ENCODE measurements at places on chromosomes 7 and 10.

DNA sequence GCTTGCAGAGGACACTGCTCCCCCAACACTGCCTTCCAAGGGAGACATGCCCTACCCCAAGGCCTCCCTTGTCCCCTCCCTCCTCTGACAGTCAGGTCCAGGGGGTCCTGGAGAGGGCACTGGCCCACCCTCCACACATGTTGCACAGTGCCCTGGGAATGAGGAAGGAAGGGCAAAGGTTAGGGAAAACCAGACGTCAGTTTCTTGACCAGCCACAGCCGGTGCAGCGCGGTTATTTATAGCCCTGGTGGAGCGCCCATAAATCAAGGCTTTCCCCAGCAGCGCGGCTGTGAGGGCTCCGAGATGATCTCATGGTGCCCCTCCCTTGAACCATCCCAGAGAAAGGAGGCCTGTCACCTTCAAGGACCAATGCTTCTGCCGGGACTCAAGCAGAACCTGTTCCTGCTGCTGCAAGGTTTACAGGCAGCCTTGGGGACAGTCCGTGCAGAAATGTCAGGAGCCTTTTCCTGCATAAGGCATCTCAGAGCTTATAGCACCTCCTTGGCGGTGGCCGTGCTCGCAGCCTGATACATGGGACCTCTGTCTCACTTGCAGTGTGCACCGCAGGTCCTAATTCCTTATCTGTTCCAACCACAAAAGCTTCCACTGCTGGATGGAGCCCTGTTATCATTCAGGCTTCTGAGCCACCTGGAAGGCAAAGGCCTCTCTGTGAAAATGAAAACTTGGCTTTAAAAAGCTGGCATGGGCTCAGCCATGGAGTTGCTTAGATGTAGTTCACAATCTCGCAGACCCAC, 127.3 kb downstream of the LHPP start:
- no peak for DNase-seq

DNA sequence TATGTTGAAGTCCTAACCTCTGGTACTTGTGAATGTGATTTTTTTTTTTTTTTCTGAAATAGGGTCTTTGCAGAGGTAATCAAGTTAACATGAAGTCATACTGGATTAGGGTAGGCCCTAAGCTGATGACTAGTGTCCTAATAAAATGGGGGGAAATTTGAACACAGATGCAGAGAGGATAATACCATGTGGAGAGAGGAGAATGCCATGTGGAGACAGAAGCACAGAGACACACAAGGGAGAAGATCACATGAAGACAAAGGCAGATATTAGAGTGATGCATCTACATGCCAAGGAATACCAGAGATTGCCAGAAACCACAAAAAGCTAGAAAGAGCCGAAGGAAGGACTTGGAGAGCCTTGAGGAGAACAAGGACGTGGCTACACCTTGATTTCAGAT, 28.5 kb upstream of the ARMC3 start:
- DNase-seq = no peak

GRCh38 chr10:22042557-22043326, 39.2 kb upstream of the DNAJC1 start:
- no peak for DNase-seq

DNA sequence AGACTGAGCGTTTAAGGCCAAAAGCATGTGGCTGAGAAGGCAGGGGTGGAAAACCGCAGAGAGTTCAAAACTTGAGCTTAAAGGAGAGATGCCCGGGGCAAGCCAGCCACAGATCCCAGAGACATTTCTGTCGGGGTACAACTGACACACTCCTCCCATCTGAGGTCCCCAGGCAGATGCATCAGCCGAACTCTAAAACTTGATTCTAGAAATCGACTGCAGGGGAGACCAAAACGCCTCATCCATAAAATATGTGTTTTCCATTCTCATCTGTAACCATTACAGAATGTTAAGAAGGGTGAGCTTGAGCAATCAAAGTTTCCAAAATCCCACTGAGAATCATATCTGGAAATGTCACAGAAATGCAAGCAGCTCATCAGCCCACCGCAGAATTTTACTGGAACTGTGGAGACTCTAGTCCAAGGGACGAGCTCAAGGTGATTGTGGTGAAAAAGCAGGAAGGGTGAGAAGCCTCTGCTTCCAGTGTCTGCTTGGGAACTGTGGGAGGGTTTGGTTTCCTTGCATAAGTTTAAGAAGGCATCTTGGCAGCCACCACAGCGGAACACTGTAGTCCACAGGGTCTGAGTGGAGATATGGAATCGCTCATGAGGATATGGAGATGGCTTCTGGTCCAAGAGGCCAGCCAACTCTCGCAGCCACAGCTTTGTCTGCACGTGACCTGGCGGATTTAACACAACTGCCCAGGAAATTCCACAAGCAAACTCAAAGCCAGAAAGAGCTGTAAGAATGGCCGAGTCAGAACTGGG, 249.2 kb downstream of the SFMBT2 start:
- DNase-seq = no peak

DNA sequence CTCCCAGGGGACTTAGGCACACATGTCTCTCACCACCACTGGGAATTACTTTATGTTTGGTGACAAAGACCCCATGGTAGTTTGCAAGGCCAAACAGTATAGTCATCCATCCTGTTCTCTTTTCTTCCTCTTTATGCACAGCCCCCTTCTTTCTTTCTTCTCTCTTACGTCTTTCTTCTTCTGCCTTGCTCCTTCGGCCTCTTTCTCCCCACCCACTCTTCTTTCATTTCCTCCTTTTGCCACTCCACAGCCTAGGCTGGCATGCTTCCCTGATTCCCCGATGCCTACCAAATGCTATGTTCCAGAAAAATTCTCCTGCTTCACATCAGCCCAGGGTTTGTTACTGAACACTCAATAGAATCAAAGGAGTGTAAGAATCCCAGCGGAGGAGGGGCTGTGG, 62.4 kb upstream of the MKLN1 start:
- no peak for DNase-seq

- DNase-seq = no peak
Measured at GRCh38 chr10:78337646-78338391, 304.2 kb downstream of the RPS24 start.

- DNase-seq = no peak
Measured at GRCh38 chr7:156524818-156525597, 115.6 kb upstream of the RNF32 start.

DNA sequence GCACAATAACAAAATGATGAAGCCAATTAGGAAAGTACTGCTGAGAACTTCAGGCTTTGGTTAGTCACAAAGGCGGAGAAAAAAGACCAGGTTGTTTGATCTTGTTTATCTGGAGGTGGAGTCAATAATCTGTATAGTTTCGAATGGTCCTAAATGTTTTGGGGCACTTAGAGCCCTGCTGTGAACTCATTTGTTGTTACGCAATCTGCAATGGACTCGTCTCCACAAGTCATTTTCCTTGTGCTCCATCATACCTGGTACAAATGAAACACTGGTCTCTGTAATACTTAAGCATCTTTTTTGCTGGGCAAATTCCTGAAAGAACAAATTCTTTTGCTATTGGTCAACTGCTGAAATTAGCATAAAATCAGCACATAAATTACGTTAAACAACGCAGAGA, 430.5 kb downstream of the GATA3 start:
- no peak for DNase-seq

- no peak for DNase-seq
Measured at GRCh38 chr10:101227429-101228152, 1.7 kb downstream of the LBX1 start.

- DNase-seq = no peak
Measured at GRCh38 chr7:3107228-3107763, 63.6 kb upstream of the CARD11 start.

DNA sequence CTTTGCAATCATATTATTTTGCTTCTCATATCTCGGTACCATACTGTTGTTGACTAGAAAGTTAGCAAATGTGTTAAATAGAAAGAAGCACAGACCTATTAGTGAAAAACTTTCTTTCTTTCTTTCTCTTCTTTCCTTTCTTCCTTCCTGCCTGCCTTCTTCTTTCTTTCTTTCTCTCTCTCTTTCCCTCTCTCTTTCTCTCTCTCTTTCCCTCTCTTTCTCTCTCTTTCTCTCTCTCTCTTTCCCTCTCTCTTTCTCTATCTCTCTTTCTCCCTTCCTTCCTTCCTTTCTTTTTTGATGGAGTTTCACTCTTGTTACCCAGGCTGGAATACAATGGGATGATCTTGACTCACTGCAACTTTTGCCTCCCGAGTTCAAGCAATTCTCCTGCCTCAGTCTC, 1160.6 kb downstream of the GATA3 start:
- DNase-seq = no peak

- DNase-seq = no peak
Measured at GRCh38 chr10:75801121-75801520, 369.7 kb downstream of the LRMDA start.

DNA sequence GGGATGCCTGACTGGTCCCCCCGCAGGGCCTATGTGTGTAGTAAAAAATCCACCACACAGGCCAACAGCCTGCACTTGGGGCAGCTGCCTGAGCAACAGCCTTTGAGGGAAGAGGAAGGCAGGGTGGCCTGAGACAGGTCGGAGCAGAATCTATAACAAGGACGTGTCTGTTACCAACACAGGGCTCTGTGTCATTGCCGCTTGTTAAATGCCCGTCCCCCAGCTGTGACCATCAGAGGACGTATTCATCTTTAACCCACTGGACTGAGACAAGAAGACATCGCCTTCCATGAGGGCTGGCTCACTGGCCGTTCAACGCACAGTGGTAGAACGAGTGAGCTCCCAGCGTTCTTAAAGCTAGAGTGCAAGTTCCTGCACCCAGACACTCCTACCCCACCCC, 7.8 kb downstream of the PDIA4 start:
- no peak for DNase-seq

- no peak for DNase-seq
Measured at GRCh38 chr7:1025743-1026581, 18.4 kb upstream of the GPR146 start.

DNA sequence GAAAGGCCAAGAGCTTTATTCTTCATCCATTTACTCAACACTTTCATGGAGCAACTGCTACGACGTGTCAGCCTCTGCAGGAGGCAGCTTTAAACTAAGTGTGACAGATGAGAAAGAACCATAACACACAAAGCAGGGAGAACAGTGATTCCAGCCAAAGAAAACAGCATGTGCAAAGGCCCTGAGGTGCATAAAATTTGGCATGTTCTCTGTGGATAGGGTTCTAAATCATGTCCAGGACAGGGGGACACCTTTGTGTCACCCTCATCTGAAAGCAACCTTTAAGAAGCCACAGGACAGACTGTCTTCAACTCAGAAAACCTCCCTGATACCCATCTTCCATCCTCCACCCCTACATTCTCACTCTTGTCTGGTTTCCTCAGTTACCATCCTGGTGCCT, 116.6 kb downstream of the KCNMA1 start:
- no peak for DNase-seq

DNA sequence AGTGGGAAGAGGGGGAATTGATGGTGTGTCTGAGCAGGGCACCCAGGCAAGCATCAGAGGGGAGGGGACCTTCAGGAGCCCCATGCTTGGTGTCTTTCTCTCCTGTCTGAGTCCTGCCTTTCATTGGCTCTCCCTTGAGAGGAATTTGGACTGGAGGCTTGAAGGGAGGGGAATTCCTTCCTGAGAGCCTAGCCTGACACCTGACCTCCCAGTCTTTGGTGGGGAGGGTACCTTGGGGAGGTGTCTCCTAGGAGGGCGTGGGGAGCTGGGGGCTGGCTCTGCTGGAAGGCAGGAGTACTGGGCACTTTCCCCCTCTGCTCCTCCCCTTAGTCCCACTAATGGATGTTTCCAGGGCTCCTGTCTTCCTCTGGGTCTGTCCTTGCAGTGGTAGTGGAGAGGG, 1.3 kb upstream of the SFRP5 start:
- no peak for DNase-seq

- DNase-seq = no peak
Measured at GRCh38 chr7:151457534-151457933, 17.6 kb upstream of the CRYGN start.

- no peak for DNase-seq
Measured at GRCh38 chr7:80724249-80724871, 85.9 kb downstream of the CD36 start.

GRCh38 chr7:3300651-3301448, at the start of gene SDK1:
SDK1 (plus strand) TSS chr7:3301252; CDS start chr7:3301587, 335 bp downstream.
- peak; percentile 87 for DNase-seq

DNA sequence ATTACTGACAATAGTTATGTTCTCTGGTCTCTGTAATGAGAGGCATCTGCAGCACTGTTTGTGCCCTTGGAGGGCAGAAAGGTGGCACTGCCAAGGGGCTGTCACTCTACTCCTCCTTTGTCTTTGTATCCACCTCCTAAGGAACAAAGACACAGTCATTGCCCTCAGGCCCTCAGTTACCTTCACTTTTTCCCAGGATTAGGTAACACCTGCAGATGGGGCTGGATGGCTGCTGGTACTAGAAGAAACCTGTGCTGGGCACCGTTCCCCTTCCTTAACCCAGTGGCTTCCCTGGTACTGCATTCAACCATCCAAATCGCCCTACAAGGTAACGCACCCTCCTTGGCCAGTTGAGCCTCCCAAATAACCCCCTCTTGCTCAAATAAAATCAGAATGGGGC, 246.9 kb upstream of the NEBL start:
- DNase-seq = no peak

GRCh38 chr10:31832261-31832660, 96.4 kb downstream of the ARHGAP12 start:
- no peak for DNase-seq

DNA sequence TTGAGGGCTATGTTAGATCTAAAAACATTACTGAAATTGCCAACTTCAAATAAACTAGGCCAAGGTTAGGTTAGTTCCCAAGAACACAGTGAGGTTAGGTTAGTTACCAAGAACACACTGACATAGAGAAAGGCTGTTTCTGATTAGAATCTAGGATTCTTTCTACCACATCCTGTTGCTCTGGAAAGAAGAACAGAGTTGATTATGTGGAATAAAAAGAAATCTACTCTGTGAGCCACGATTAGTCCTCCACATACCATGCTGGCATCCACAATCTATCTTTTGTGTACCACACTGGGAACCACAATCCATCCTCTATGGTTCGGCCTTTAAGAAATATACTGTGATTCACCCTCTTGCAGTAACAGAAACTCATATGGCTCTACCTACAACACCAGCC, 91.4 kb downstream of the LRRTM3 start:
- DNase-seq = no peak

GRCh38 chr7:126574276-126575250, 678.2 kb downstream of the GRM8 start:
- no peak for DNase-seq

GRCh38 chr10:12592967-12593366, 243.6 kb downstream of the CAMK1D start:
- DNase-seq = no peak

GRCh38 chr7:31646942-31647341, 40.1 kb upstream of the PPP1R17 start:
- no peak for DNase-seq

DNA sequence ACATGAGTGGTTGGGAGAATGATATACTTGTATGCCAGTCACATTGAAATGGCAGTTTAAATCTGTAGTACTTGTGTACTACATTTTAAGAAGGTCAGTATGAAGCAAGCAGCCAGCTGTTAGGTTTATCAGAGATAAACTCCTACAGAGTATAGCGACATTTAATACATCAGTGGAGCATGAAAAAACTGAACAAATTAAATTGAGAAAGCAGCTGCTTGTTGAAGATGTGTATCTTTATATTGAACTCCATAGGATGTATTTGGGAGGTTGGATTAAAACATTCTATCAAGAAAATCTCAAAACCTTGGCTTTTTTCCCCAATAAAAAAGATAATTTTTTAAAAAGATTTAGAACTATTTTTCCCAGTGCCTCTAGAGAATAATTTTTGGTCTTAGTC, 47.8 kb downstream of the PHF14 start:
- no peak for DNase-seq

GRCh38 chr7:108311446-108312168, 144.6 kb downstream of the NRCAM start:
- DNase-seq = no peak
